ENCODE measurements at places on chromosomes 13 and 19. TPM values are rescaled to one million over a fixed set of nuclear protein-coding genes. Genes with fewer than 3 reads are reported as not detected.

- DNase-seq: no peak
- H3K36me3 ChIP-seq: no peaks in the 10 kb centered on the region
- no peaks in the 10 kb centered on the region for H3K4me1 ChIP-seq
- no peaks in the 10 kb centered on the region for H3K27me3 ChIP-seq
These were observed 385.2 kb downstream of the PCDH20 start for GRCh38 chr13:61030445-61030844.

DNA sequence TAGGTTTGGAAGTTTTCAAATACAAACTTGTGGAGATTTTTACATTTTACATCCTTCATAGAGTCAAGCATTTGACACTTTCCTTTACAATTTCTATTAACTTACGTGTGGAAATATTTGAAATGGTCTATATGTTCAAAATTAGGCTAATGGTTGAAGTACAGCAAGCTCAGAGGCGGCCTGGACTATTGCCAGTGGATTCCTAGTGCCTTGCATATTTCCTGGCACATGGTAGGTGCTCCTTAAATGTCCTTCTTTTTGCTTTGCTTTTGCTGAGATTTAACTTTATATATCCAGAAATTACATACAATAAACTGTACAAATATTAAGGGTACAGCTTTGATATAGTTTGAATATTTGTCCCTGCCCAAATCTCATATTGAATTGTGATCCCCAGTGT is 93.9 kb downstream of the UBL3 start:
- no peaks in the 10 kb centered on the region for H3K36me3 ChIP-seq
- no peak overlapping the region for H3K4me3 ChIP-seq
- no peak for DNase-seq
- no peaks in the 10 kb centered on the region for H3K27me3 ChIP-seq
- no peaks in the 10 kb centered on the region for H3K4me1 ChIP-seq

DNA sequence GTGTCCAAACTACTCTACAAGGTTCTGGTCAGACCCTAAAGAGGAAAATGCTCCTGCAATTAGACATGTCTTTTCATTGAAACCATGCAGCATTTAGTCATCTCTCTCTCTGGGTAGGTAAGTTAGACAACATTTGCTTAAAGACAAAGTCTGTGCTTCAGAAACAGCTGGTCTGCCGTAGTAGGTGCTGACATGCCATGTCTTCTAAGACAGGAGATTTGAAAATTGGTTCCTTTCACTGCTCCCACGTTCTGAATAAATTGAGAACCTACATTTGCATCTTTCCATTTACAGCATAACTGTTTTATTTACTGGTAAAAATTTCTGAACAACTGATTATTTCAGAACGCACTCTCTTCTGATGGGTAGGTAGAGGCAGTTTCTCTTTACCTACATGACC is 494.0 kb downstream of the EFNB2 start:
- no peak overlapping the region for H3K4me3 ChIP-seq
- H3K27me3 ChIP-seq: no peaks in the 10 kb centered on the region
- H3K4me1 ChIP-seq: no peaks in the 10 kb centered on the region
- no peak overlapping the region for H3K27ac ChIP-seq
- DNase-seq: no peak
- H3K36me3 ChIP-seq: no peaks in the 10 kb centered on the region

DNA sequence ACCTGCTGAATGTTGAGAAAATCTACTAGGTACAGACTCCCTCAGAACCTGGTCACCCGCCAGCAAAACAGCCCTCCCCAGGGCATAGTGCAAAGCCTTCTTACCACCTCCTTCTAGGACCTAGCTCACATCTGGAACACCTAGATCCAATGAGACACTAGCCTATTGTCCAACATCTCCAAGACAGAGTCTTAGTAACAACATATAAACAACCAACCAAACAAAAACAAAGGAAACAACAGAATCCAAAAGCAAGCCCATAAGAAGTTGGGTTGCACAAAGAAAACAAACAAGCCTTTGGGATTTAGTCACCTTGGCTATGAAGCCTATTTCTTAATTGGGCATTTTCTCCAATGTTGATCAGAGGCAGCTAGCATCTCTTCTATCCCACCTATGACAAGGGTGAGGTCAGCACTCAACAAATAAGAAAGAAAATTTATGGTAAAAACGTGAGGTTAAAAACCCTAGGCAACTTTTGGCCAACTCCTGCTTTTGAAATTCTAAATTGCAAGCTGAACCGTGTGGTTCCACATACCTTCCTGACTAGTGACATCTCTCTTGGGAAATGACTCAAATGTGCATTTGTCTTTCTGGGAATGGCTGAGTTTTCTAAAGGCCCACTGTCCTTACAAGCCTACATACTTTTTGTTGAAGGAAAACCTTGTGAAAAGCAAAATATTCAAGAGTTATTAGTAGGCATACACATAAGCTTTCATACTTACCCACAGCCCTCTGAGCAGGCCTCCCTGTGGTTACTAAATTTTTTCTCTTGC is 66.7 kb downstream of the FAM216B start:
- H3K36me3 ChIP-seq: no peaks in the 10 kb centered on the region
- no peaks in the 10 kb centered on the region for H3K27me3 ChIP-seq
- H3K4me1 ChIP-seq: no peaks in the 10 kb centered on the region
- H3K27ac ChIP-seq: no peak overlapping the region

DNA sequence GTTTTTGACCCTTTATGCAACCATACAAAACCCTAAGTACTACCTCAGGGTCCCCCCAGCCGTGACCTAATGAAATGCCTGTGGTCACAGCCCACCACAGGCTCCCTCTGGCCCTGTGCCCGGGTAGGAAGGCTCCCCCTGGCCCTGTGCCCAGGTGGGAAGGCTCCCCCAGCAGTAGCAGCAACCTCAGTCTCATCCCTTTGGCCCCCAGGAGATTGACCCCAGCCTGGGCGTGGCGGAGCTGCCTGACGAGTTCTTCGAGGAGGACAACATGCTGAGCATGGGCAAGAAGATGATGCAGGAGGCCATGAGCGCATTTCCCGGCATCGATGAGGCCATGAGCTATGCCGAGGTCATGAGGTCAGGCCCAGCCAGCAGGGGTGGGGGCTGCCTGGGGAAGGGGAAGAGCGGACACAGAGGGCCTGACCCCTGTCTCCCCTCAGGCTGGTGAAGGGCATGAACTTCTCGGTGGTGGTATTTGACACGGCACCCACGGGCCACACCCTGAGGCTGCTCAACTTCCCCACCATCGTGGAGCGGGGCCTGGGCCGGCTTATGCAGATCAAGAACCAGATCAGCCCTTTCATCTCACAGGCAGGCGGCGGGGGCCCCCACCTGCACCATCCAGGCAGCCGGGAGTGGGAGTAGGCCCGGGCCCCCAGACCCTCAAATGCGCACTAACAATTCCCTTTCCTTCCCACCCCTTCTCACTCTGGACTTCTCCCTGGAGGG is 6.3 kb upstream of the BEST2 start:
- peaks cover 9% of the 10 kb centered on the region for H3K36me3 ChIP-seq
- H3K27ac ChIP-seq: no peak overlapping the region
- H3K4me1 ChIP-seq: no peaks in the 10 kb centered on the region

GRCh38 chr19:18306888-18307260 is 16.0 kb downstream of the LSM4 start:
- H3K4me3 ChIP-seq: no peak overlapping the region
- H3K4me1 ChIP-seq: no peaks in the 10 kb centered on the region
- H3K27me3 ChIP-seq: no peaks in the 10 kb centered on the region
- no peak overlapping the region for H3K27ac ChIP-seq

DNA sequence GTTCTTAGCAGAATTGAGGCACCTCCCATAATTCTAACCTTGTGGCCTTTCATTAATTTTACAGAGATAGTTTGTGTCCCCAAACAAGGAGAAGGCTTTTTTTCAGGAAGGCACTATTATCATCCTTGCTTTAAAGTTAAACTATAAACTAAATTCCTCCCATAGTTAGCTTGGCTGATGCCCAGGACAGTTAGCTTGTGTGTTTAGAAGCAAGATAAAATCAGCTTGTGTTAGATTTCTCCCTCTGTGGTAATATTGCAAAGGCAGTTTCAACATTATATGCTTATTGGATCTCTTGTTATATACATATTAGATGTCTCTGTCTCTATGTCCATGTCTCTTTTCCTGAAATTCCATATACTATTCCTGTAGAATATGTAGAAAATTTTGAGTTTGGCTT is 342.7 kb downstream of the TBC1D4 start:
- DNase-seq: no peak
- H3K27me3 ChIP-seq: no peaks in the 10 kb centered on the region
- H3K4me3 ChIP-seq: no peak overlapping the region
- H3K36me3 ChIP-seq: no peaks in the 10 kb centered on the region

GRCh38 chr13:20833900-20834679 is 60.3 kb upstream of the EEF1AKMT1 start:
- H3K36me3 ChIP-seq: peaks cover 18% of the 10 kb centered on the region
- no peak for DNase-seq
- H3K4me3 ChIP-seq: no peak overlapping the region

- no peaks in the 10 kb centered on the region for H3K36me3 ChIP-seq
- DNase-seq: peak; percentile 25
- H3K27me3 ChIP-seq: no peaks in the 10 kb centered on the region
- H3K4me3 ChIP-seq: no peak overlapping the region
- no peak overlapping the region for H3K27ac ChIP-seq
These were observed 430.2 kb downstream of the KCTD12 start for GRCh38 chr13:76455960-76456359.

DNA sequence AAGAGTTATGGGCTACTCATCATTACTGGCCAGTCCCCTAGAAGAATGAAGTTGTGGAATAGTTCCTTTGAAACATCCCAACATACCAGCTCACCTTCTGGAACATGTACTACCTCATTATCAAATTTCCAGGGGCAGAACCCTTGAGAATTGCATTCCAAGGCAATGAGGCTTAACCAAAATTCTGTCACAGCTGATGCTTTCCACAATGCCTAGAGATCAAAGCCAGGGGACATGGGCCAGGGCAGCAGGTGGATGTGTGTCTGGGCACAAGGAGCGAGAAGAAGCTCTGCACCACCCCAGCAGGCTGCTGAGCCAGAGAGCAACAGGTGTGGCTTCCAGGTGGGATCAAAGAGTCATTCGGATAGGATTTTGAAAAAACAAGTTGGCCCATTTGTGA is 362.1 kb downstream of the EFNB2 start:
- H3K27ac ChIP-seq: no peak overlapping the region
- H3K4me3 ChIP-seq: no peak overlapping the region
- DNase-seq: peak; percentile 71
- no peaks in the 10 kb centered on the region for H3K4me1 ChIP-seq
- H3K27me3 ChIP-seq: no peaks in the 10 kb centered on the region

- no peaks in the 10 kb centered on the region for H3K27me3 ChIP-seq
- no peaks in the 10 kb centered on the region for H3K4me1 ChIP-seq
- no peak for DNase-seq
- H3K27ac ChIP-seq: no peak overlapping the region
- no peak overlapping the region for H3K4me3 ChIP-seq
These were observed 10.5 kb downstream of the MTMR6 start for GRCh38 chr13:25276748-25277147.

DNA sequence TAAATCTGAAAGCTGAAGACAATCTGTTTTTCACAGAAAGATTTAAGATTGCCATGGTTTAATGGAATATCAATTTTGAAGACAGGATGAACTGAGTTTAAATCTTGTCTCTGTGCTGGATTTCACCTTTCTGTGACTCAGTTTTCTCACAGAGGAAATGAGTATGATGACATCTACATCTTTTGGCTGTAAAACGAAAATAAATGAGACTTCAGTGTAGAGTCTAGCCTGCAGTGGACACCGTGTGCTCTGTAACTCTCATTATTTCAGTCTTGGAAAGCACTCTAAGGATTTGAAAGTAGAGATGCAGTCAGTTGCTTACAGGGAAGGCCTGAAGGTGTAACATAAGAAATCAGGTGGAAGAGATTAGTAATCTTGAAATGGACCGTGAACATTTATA is 150.4 kb downstream of the NALCN start:
- H3K4me1 ChIP-seq: no peaks in the 10 kb centered on the region
- no peaks in the 10 kb centered on the region for H3K27me3 ChIP-seq
- no peak for DNase-seq
- H3K36me3 ChIP-seq: no peaks in the 10 kb centered on the region
- H3K4me3 ChIP-seq: no peak overlapping the region
- no peak overlapping the region for H3K27ac ChIP-seq

DNA sequence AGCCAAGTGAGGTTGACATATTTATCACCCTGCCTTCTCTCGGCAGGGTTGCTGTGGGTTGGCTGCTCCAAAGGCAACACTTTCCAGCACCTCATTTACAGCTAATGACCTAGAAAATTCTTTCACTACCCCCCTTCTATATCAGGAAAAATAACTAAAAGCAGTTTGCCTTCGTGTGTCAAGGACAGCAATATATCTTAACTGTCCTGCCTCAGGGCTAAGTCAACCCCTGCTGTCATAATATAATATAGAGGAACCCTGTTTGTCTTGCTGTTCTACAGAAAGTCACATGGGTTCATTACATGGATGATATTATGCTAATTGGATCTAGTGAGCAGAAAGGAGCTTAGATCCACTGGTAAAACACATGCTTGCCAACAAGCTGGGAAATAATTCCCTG is 28.1 kb upstream of the USP12 start:
- H3K36me3 ChIP-seq: no peaks in the 10 kb centered on the region
- no peaks in the 10 kb centered on the region for H3K27me3 ChIP-seq
- H3K4me3 ChIP-seq: no peak overlapping the region
- H3K27ac ChIP-seq: no peak overlapping the region
- DNase-seq: no peak

DNA sequence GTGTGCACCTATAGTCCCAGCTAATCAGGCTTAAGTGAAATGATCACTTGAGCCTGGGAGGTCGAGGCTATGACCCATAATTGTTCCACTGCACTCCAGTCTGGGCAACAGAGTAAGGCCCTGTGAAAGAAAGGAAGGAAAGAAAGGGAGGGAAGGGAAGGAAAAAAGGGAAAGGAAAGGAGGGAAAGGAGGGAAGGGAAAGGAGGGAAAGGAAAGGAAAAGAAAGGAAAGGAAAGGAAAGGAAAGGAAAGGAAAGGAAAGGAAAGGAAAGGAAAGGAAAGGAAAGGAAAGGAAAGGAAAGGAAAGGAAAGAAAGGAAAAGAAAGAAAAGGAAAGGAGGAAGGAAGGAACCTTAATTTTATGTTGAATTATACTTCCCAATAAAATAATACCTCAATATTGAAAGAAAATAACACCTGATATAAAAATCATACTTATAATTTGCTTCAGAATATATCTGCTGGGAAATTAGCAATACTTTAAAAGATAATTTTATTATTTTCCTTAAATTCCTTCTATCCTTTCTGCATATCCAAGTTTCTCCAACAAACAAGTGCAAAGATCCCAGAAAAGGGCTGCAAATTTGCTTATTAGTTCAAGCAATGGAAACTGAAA is 177.3 kb downstream of the KLF12 start:
- DNase-seq: no peak
- H3K36me3 ChIP-seq: no peaks in the 10 kb centered on the region
- no peak overlapping the region for H3K27ac ChIP-seq

The SYNGR4 gene
- not detected for polyA plus RNA-seq

The ZNF99 gene
- polyA plus RNA-seq: 0.13 TPM

The POSTN gene
- 49.7 TPM for polyA plus RNA-seq

The ZNF649 gene
- 4.9 TPM for polyA plus RNA-seq

The CYSLTR2 gene
- 1.2 TPM for polyA plus RNA-seq

Data from kidney (tissue), 22 donors.